Left ventricle myocardium inferior (tissue), 1 donor: ENCODE measurements at places on chromosomes 4 and X. TPM values are rescaled to one million over a fixed set of nuclear protein-coding genes. Genes with fewer than 3 reads are reported as not detected.

DNA sequence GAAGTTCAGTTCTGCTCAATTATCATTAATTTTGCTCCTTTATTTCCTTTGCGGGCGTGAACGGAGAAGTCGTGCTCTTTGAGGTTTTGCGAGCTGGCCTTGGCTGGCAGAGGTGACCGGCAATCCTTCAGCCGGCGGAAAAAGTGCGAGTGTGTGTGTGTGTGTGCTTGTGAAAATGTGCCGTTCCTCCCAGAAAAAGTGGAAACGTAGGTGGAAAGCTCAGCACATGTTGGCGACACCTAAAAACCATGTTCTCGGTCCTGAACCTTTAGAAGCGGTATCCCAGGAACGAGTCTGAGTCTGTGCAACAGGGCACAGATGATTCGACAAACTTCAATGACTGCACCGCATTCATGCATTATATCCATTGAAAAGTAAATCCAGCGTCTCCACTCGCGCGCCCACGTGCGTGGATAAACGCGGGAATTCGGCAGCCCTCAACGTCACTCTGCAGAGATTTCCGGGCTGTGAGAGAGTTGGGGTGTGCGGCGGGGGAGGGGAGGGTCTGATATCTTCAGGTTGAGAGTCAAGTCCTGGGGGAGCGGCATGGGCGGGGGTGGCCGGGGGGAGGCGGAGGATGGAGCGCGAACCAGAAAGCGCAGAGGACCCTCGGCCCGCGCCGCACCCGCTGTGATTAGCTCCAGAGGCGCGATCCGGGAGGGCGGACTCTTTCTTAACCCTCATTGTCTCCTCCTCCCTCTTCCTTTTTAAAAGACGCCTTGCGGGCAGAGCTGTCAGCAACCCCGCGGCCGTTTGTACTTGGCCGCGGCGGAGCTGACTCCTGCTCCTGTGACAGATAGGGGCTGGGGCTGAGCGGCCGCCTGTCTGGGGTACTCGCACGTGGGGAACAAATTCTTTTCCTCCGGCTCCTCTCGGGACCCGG lies at the start of gene SHISA3:
TSS of gene SHISA3 (plus strand) at position 737 of the 883 bp plus-strand sequence. CDS start 569 bp downstream, outside the sequence.
- peak; percentile 56 for DNase-seq
- peak within 1 kb of the TSS; percentile 80 for H3K4me3 ChIP-seq
- no peaks in the 10 kb centered on the region for H3K36me3 ChIP-seq

- H3K36me3 ChIP-seq: no peaks in the 10 kb centered on the region
- no peaks in the 10 kb centered on the region for H3K4me1 ChIP-seq
- no peak overlapping the region for H3K4me3 ChIP-seq
- H3K27ac ChIP-seq: no peak overlapping the region
- H3K27me3 ChIP-seq: no peaks in the 10 kb centered on the region
Measured at GRCh38 chrX:105475801-105476200, 255.3 kb upstream of the TEX13A start.

- H3K4me3 ChIP-seq: no peak overlapping the region
- H3K4me1 ChIP-seq: peaks cover 13% of the 10 kb centered on the region
- DNase-seq: no peak
- peaks cover 16% of the 10 kb centered on the region for H3K36me3 ChIP-seq
- no peak overlapping the region for H3K27ac ChIP-seq
Measured at GRCh38 chr4:26441102-26441501, 49.2 kb downstream of the CCKAR start.

DNA sequence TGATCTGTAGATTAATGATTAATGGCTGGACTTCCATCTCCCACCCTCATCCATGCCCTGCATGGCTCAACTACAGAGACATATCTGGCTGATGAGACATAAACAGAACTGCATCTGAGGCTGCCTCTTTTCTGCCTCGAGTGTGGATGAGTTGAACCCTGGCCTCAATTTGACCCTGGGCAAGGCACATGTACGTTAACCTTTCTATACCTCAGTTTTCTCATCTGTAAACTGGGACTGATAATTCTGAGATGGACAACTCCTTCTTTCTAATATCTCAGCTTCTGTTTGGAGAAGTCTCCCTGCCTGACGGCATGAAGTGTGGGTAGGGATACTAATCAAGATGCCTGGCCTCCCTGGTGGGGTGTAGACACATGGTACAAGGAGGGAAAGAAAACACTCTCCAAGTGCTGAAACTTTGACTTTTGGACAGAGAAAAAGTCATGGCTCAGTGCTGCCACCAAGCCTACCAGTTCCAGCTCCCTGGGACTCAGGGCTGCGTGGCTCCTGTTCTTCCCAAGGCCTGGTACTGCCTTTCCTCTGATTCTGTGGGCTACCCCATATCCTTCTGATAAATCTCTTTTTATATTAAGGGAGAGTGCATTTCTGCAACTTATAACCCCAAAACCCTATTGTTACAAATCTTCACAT lies 64.4 kb downstream of the HAUS3 start:
- H3K27ac ChIP-seq: no peak overlapping the region
- no peaks in the 10 kb centered on the region for H3K4me1 ChIP-seq
- no peaks in the 10 kb centered on the region for H3K27me3 ChIP-seq
- no peak for DNase-seq

The F11 gene
- total RNA-seq: 0.30 TPM

The ADH7 gene
- not detected for total RNA-seq

The LRAT gene
- not detected for total RNA-seq
